Activated CD4-positive, alpha-beta memory T cell treated with anti-CD3 and anti-CD28 coated beads for 36 hours (primary cell): ENCODE measurements at places on chromosomes 5 and 9. TPM values are rescaled to one million over a fixed set of nuclear protein-coding genes. Genes with fewer than 3 reads are reported as not detected.

RETREG1 gene
- 8.1 TPM for total RNA-seq

NFIB gene
- total RNA-seq = not detected

FAM174A gene
- 5.8 TPM for total RNA-seq

TRIM36 gene
- total RNA-seq = not detected

SV2C gene
- 0.02 TPM for total RNA-seq

RMRP gene
- total RNA-seq = 10,694 TPM

ZNF189 gene
- total RNA-seq = 10.2 TPM

LCN12 gene
- total RNA-seq = 1.6 TPM

IER5L gene
- total RNA-seq = 1.5 TPM
